Stimulated activated CD4-positive, alpha-beta T cell treated with anti-CD3 and anti-CD28 coated beads, Interleukin-1b, Interleukin-23, amount 100 ng/mL, for 1 hour (primary cell): ENCODE measurements at places on chromosomes 6 and 20.

DNA sequence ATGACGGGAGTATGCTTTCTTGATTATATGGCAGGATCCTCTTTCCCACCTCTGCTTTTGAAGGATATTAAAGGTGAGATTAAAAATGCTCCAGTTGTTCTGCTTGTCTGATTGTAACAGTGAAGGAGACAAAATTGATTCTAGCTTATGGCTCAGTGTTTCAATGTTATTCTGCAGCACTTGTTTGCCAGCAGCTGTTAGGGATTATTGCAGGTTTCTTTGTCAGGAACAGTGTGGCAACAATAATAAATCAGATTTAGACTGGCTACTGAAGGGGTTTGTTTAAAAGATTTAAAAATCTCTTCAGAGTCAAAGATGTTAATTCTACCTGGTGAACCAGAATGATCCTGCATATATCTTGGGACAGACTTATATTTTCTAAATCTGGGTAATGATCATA, 126.9 kb downstream of the LAMA2 start:
- DNase-seq = no peak

- no peak for DNase-seq
Measured at GRCh38 chr6:74277777-74278186, 581.8 kb downstream of the CD109 start.

- no peak for DNase-seq
Measured at GRCh38 chr20:62941792-62942191, 3.8 kb downstream of the GID8 start.

DNA sequence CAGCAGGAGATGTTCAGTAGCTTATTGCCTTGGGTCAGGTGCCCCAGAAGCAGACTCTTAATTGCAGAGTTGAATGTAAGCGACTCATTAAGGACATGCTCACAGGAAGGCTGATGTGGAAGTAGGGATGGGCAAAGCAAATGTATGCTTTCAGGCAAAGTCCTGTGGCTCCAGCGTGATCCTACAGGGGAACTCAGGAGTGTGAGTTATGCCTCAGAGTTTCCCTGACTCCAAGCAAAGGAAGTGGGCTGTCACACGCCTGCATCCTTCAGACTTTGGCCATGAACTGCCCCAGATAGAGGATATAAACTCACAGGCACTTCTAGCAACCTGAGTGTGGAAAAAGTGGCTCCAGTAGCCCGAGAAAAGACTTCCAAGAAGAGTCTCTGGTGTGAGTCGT, 64.9 kb upstream of the ZNF133 start:
- DNase-seq = no peak

GRCh38 chr6:89471287-89471867, 38.4 kb downstream of the ANKRD6 start:
- no peak for DNase-seq

GRCh38 chr6:111992851-111993250, 61.1 kb upstream of the CCN6 start:
- no peak for DNase-seq

- no peak for DNase-seq
Measured at GRCh38 chr6:13507306-13507860, 20.0 kb upstream of the GFOD1 start.

DNA sequence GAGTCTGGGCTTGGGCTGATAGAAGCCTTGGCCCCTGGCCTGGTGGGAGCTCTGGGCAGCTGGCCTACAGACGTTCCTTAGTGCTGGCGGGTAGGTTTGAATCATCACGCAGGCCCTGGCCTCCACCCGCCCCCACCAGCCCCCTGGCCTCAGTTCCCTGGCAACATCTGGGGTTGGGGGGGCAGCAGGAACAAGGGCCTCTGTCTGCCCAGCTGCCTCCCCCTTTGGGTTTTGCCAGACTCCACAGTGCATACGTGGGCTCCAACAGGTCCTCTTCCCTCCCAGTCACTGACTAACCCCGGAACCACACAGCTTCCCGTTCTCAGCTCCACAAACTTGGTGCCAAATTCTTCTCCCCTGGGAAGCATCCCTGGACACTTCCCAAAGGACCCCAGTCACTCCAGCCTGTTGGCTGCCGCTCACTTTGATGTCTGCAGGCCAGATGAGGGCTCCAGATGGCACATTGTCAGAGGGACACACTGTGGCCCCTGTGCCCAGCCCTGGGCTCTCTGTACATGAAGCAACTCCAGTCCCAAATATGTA, 957 bp upstream of the VEGFA start:
- DNase-seq = no peak

DNA sequence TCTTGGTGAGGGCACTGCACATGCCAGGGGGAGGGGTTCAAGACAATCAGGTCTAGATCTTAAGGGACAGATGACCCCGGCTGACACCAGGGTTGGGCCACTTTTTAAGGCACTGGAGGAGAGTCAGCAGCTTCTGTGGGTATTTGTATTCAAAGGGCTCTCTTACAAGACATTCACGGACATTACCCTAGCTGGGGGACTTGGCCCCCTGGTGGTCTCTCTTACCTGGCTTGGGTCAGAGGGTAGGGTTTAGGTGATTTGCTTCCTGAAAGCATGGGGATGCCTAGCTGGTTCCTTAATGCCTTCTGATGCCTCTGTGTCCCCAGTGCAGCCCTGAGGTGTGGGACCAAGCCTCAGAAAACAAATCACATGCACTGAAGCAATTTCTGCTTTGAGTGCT, 354.7 kb downstream of the CDC5L start:
- DNase-seq = no peak

DNA sequence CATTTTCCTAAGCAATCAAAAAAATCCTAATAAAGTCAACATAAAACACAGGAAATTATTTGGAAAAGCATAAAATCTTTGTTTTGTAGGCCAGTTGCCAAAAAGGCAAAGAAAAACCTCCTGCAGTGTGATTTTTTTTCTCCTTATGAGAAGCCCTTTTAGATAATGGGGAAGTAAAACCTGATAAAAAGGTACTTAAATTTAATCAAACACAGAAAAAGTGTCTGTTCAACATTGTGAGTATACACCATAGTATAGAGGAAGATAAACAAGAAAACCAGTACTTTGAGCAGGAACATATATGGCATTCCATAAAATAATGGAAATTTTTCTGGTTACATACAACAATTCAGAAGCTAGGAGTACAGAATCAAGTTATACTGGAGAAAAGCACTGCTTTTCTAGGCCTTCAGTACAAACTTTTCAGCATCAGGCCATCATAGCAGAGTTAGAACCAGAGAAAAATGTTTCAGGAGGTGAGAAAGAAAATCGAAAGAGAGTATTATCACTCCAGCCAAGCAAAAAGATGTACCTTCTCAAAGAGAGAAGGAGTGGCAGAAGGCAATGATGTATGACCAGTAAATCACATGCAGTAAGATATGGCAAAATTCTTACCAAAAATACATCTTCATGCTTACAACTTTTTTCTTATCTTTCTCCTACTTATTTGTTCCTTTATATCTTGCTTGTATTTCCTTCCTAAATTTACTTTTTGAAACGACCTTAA, 494.9 kb downstream of the KIF16B start:
- DNase-seq = no peak

DNA sequence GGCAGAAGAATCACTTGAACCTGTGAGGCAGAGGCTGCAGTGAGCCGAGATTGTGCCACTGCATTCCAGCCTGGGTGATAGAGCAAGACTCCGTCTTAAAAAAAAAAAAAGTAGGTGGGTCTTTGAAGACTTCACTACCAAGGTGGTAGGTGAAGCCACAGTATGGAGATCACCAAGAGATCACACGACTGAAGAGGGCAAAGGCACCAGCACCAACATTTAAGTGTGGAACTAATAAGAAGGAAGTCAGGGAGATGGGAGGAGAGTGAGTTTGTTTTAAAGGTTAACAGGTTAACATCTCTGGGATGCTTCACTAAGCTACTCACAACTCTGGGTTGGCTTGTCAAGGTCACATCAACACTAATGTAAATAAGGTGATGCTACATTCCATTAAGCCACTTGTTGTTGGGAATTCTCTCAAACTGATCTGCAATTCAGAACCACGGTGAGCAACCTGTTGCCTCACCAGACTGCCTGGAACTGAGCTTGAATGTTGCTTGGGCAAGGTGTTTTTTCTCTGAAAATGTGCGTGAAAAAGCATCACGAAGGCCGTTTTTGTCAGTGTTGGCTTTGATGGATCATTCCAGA, 48.7 kb downstream of the KCTD20 start:
- DNase-seq = no peak

GRCh38 chr6:14129575-14129974, 12.0 kb downstream of the CD83 start:
- no peak for DNase-seq

GRCh38 chr6:113049190-113049589, 702.1 kb downstream of the RFPL4B start:
- DNase-seq = no peak

- no peak for DNase-seq
Measured at GRCh38 chr6:131213501-131213990, 78.3 kb downstream of the AKAP7 start.
